ENCODE measurements at places on chromosomes 5 and 9.
A peak's percentile ranks its signal among the peaks of the same experiment; 100 is the strongest.

DNA sequence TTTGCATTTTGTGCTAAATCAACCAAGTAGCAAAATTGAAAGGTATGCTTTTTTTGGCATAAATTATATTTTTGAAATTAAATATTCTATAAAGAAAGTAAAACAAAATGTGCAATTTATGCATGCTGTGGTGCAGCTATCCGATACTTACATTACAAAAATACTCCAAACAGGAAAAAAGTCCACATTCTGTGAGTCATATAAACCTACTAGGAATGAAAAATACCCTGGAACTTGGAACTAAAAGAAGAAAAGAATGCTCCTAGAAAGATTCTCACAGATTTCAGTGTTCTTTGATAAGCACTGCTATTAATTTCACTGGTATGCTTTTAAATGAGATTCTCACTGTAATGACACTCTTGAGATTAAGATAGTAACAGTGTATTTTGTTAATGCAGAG, 92.6 kb downstream of the OSMR start:
- DNase-seq, result no peak

DNA sequence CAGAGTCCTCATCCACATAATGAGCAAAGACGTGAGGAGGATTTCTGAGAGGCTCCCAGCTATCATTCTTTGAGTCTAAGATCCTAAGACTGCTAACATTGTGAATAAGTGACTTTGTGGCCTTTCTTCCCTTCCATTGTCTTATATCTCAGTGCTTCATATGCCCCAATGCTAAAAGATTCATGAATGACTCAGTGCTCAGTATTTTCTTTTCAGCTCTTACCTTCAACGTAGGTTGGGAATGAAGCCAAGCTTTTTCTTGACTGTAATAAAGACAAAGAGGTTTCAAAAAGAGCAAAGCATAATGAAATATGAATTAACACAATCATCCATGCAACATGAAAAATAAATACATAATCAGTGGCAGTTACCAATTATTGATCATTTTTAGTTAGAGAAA, 146.4 kb downstream of the ENTREP1 start:
- no peak for DNase-seq

GRCh38 chr9:86714999-86715398, 232.3 kb downstream of the GAS1 start:
- no peak for DNase-seq

GRCh38 chr5:38846379-38847011, 683 bp downstream of the OSMR start:
- DNase-seq, result no peak

- DNase-seq, result no peak
Observed at GRCh38 chr5:109755761-109756160, 66.0 kb downstream of the MAN2A1 start.

DNA sequence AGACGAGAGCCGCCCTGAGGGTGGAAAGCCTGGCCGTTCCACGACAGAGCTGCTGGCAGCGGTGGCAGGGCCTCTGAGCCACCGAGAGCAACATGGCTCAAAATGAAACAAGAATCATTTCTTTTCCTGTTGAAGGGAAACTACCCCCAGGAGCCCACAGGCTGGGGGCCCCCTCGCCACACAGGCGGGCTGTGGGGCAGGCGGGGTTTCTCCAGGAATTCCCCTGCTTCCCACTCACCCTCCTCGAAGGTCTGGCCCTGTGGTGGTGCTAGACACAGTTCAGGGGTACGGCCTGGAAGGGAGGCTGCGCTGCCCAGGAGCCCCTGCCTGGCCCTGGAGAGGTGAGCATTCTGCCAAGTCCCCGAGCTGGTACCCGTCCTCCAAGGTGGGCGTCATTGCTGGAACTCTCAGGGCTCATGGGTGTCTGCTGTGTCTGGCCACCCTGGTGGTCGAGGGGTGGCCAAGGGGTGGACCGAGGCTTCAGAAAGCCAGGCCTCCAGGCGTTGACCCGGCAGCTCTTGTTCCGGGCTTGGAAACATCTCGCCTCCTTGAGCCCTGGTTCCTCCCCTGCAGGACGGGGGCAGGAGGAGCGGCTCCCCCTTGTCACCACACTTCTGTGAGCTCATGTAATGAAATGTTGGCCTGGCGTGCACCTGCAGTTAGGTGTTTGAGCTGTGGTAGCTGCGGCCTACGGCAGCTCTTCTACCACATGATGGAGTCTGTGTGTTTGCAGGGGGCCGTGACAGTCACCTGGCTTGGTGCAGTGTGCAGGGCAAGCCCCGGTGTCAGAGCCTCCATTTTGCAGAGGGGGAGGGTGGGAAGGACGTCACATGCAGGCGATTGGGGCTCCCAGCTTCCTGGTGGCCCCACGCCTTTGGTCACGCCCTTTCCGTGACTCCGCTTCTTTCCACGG, 65.3 kb downstream of the RXRA start:
- DNase-seq, result peak; percentile 43

GRCh38 chr5:116441223-116441622, 133.4 kb downstream of the SEMA6A start:
- DNase-seq, result no peak

DNA sequence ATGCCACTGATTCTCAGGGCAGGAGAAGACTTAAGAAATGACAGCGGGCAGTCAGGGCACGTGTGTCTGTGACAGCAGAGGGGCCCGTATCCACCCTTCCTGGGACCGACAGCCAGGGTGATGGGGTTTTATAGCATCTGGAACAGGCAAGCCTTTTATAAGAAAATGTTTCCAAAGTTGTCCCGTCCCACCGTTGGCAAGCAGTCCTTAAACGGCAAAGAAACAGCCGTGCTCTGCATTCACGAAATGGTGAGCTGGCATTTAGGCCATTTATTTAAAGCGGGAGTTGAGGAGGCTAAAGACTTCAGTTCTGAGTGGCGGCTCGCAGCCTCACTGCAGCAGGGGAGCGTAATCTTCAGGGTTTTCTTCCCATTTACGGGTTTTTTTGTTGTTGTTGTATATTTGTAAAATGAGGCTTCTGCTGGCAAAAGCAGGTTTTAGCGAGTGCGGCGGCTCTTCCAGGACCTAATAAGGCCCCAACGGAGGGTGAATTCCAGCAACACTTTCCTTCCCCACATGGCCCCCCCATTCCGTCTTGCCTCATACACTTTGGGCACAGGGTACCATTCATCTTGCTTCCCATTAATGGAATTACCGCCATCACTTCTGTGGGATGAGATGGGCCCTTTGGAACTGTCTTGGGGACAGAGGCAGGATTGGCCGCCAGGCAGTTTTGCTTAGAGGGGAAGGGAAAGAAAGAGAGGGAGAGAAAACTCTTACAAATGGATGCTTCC, 15.8 kb downstream of the NEK6 start:
- DNase-seq, result no peak

DNA sequence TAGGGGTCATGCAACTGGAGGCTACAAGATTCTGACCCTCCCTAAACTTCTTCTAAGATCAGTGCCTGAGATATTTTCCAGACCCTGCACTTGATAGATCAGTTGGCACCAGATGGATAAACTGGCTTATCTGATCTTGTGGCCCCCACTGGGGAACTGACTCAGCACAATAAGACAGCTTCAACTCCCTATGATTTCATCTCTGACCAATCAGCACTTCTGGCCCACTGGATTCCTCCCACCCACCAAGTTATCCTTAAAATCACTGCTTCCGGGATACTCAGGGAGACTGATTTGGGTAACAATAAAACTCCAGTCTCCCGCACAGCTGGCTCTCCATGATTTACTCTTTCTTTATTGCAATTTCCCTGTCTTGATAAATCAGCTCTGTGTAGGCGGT, 2180.4 kb upstream of the WWC1 start:
- no peak for DNase-seq

DNA sequence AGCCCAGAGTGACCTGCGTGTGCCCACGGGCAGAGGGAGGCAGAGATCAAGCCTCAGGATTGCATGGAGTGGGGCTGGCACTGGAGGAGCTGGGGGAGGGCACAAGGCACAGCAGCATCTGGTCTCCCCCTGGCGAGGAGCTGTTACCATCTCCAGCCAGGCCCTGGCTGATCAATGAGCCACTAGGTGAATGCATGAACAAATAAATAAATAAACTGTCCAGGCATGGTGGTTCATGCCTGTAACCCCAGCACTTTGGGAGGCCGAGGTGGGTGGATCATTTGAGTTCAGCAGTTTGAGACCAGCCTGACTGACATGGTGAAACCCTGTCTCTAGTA, 14.3 kb upstream of the PSMB7 start:
- DNase-seq, result no peak

- DNase-seq, result no peak
Observed at GRCh38 chr5:132836852-132837251, 6.4 kb upstream of the SHROOM1 start.

DNA sequence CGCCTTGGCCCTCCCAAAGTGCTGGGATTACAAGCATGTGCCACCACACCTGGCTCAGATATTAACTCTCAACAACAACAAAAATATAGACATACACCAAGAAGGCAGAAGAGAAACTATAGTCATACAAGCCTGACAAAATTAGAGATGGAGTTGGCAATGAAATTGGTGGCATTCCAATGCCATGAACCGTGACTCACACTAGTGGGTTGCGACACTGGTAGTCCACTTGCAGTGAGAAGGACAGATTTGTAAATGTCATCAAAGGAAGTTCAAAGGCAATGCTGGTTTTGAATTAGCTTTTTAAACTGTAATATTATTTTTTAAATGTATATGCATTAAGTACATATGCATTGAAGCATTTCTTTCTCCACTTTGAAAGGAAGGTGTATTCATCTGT, 8.5 kb upstream of the DNAJC25 start:
- no peak for DNase-seq

DNA sequence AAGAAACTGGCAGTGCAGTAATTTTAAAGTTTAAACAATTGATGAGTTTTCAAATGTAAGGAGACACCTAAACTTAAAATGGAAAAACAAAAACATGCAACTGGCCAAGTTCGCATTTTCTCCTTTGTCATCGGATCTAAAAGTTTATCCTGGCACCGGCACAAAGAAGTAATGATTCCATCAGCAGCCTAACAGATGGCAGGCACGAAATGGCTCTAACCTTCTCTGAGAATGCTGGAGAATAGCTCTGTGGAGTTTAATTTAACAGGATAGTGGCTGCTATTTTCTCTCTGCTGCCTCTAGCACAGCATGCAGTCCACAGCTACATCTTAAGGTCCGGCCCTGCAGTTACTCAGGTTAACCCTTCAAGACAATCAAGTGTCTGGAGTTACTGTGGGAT, 82.2 kb downstream of the PRELID2 start:
- no peak for DNase-seq
